NCI-H1417 treated with DMSO at 0.1 percent for 48 hours (cell line): ENCODE measurements at places on chromosomes 7 and 10.

GRCh38 chr10:118978316-118978997, 51.1 kb upstream of the NANOS1 start:
- DNase-seq, result no peak

GRCh38 chr10:99906470-99906869, 103.3 kb downstream of the DNMBP start:
- DNase-seq, result no peak

GRCh38 chr7:2168615-2169311, 64.0 kb downstream of the MAD1L1 start:
- DNase-seq, result no peak

DNA sequence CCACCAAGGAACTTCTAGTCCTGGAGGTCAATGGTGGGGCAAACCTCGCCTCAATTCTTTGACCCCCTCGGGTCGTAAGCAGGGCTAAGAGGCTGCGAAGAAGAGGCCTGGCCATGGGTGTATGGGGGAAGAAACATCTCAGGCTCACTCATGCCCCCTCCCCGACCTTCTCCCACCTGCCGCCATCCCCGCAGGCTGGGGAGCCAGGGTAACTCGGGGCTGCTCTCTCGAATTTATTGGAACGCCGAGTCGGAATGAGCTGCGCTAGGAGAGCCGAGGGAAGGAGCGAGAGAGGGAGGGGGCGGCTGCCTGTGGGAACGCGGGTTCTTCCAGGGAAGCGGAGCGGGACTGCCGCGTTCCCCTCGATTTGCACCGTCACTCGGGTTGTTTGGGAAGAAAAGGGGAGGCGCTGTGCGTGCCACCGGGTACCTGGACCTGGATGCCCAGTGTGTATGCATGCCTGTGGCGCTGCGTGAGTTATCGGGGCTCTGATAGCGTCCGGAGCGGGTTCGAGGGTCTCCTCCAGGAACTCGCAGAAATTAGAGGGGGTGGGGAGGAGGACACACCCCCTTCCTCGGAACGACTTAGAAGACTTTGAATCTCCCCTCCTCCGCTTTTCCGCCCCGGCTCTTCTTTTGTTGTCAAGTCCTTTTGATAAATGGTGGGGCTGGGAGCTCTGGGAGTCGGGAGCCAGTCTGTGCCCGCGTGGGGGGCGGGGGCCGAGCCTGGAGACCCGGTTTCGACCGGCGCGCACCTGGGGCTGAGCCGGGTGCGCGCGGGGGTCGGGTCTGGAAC, 1.8 kb upstream of the ZNF503 start:
- no peak for DNase-seq

DNA sequence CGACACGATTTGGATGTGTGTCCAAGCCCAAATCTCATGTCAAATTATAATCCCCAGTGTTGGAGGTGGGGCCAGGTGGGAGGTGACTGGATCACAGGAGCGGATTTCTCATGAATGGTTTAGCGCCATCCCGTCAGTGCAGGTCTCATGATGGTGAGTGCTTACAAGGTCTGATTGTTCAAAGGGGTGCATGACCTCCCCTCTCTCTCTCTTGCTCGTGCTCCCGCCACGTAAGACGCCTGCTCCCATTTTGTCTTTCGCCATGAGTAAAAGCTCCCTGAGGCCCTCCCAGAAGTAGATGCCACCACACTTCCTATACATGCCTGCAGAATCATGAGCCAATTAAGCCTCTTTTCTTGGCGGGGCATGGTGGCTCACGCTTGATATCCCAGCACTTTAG, 71.5 kb upstream of the NANOS1 start:
- no peak for DNase-seq

- DNase-seq, result no peak
These were observed 128.3 kb downstream of the NEBL start for GRCh38 chr10:20768843-20769242.

GRCh38 chr10:132926070-132926469, 16.3 kb downstream of the CFAP46 start:
- no peak for DNase-seq

GRCh38 chr10:18478354-18478753, 173.0 kb downstream of the NSUN6 start:
- DNase-seq, result no peak

GRCh38 chr7:116859323-116859722, 3.1 kb upstream of the CAPZA2 start:
- peak; percentile 11 for DNase-seq

DNA sequence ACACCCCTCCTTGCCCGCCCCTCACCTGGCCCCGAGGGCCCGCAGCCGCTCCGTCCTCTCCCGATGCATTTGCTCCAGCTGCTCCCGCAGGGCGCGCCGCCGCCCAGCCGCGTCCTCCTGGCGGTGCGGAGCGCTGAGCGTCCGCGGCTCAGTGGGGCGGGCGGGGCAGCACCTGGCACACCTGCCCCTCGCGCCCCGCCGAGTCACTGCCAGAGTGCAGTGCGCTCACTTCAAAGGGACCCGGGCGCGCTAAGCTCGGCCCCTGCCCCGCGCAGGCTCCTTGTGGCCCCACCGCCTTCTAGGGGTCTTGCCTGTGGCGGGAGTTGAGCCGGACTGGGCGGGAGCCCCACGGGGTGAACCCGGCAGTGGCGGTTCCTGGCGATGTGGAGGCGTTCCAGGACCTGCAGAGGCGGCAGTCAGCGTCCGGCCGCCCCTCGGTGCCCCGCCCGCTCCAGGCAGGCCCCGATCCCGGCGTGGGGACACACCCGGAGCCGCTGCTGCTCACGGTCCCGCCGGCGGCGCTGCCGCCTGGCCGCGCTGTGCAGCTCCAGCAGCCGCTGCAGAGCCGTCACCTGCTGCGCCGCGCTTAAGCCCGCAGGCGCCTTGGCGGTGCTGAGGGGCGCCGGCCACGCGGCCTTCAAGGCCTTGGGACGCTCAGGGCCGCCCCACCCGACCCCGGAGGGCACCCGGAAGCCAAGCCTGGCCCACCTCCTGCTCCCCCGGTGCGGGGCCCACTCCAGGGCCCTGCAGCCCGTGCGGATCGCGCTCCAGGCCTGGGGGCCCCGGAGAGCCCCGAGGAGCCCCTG, 6.7 kb downstream of the ATP6V1F start:
- DNase-seq, result no peak

GRCh38 chr10:124050021-124051015, 43.1 kb downstream of the CHST15 start:
- DNase-seq, result no peak

GRCh38 chr10:131230641-131231322, 80.7 kb downstream of the TCERG1L start:
- no peak for DNase-seq
